HepG2 (cell line): ENCODE measurements at places on chromosomes 7 and 10.

DNA sequence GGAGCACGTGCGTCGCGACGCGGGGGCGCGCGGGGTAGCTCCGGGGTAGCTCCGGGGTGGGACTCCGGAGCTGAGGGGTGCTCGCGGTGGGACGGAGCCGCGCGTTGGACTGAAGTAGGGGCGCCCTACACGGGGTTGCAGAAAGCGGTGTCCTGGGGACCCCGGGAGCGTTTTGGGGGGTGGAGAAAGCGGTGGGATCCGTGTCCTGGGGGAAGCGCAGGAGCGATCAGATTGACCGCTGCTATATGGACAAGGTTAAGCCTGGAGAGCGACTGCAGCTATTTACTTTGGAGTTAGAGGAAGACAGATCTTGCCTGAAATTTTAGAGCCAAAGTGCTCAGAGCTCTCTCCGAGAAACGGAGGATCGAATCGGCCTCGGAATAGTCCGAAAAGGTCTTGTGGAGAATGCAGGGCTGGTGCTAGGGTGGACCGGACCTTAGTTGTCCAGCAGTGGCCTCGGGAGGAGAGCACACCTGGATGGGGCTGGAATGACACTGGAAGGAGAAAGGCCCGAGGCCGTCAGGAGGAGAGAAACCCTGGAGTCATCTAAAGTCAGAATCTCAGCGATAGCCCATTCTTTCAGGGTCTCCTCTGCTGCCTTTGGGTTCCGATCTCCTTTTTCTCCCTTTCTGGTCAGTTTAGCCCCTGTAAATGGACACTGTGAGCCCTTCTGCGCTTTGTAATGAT lies 564 bp downstream of the PDSS1 start:
- DNase-seq = no peak

DNA sequence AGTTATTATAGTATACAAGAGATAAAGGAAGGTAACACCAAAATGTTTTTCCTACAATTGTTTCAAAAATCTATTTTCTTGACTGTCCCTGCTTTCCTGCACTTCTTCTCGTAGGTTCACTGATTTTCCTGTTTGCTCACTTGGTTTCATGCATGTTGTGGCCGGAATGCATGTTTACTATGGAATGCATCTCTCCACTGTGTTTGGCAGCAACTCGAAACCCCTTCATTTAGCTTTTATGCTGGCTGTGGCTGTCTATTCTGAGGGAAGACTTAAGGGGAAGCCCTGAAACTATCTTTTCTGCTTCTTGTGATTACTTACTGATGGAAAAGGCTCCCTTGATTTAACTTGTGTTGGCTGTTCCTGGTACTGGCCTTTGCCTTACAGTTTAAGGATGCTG lies 120.3 kb downstream of the NRG3 start:
- no peak for DNase-seq

DNA sequence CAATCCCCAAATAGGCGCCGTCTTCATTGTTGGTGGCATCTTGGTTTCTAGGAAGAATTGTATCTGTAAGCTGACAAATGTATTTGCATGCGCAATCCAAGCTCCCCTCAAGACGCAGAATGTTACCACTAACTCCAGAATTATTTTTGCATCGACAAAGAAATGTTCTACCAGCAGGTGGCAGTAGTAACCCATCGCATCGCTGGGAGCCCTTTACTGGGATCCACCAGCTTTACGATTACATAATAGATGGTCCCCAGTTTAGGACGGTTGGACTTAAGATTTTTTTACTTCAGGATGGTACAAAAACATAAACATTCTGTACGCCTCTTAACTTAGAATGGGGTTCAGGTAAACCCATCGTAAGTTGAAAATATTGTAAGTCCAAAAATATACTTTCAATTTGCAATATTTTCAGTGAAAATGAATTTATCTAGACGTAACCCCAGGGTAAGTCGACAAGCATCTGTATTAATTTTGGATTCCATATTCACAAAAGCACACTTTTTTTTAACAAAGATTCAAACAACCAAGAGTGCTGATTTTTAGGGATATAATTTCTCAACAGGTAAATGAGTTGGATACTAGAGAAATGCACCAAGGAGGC lies 114.0 kb upstream of the COBL start:
- DNase-seq = peak; percentile 43

- DNase-seq = no peak
These were observed 102.6 kb downstream of the PARP12 start for GRCh38 chr7:139960157-139960556.

GRCh38 chr7:6395898-6396595 lies 51.7 kb downstream of the DAGLB start:
- DNase-seq = no peak

GRCh38 chr7:67738958-67739357 lies 742.3 kb downstream of the TYW1 start:
- DNase-seq = no peak
